Kidney tubule cell (primary cell): ENCODE measurements at places on chromosomes 11 and 22.

DNA sequence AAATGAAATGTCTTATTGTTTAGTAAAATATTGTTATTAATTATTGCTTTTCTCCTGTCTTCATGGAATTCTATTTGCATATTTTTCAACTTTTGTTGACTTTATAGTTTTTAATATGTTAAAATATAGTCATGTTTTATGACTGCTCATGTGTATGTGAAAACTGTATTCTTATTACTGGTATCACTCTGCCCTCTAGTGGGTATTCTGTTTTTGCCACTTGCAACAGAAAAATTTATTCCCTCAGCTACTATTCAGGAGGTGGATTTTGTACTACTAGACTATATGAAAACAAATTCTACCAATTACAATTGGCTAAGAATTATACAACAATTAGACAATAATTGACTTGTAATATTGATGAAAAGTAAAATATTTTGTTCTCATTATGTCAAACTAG is 45.0 kb downstream of the OR4C6 start:
- peak; percentile 30 for DNase-seq

DNA sequence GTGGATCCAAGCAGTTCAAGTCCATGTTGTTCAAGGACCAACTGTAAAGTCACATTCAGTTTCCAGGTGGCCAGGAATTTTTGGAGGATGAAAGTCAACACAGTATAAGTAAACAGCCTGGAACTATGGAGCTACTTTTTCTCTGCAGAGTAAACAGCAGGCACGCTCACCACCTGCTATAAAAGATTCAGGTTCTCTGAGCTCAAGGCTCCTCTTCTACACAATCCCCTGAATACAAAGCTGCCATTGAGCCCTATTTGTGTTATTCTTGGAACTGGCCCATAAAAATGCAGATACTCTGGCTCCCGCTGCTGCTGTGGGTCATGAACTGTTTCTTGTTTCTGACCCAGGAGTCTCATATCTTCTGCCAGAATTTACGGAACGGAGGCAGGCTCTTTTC is 56.9 kb upstream of the PRR5 start:
- DNase-seq: no peak

GRCh38 chr22:22203048-22203971 is 41.3 kb upstream of the VPREB1 start:
- no peak for DNase-seq

GRCh38 chr11:77590194-77590782 is 535 bp downstream of the AQP11 start:
- DNase-seq: peak; percentile 70

DNA sequence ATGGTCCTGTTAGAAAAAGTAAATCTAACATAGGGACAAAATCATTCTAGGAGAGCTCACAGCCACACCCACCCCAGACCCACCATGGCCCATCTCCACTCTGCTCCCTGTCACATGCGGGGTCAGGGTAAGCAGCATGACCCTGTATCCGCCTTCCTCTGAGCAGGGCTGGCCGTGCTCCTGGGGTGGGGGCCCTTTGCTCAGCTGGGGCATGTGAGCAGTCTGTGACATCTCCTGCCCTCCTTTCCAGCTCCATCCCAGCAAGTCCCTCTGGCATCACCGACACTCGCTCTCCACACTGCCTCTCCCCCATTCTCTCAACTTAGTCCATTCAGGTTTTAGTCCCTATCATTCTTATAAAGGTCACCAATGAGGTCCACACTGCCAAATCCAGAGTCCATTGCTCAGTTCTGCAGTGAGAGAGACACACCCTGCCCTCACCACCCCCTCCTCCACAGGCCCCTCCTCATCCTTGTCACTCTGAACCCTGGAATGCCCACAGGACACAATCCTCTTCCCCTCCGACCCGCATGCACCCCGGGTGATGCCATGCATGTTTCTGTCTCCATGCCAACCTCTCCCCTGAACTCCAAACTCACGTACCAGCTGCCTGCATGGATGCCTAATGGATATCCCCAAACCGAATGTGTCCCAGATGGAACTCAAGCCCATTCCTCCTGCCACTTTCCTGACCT is 65.1 kb upstream of the PITPNB start:
- DNase-seq: no peak

DNA sequence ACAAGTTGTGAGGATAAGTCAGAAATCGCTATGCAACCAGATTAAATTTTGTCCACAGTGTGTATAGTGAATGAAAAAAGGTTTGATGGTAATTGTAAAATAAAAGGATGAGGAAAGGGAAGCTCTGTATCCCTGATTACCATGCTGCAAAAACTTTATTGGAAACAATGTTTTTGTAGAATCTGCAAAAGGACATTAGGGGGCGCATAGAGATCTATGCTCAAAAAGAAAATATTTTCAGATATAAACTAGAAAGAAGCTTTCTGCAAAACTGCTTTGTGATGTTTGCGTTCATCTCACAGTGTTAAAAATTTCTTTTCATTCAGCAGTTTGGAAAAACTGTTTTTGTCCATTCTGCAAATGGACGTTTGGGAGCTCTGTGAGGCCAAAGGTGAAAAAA is 390.5 kb downstream of the OR4C45 start:
- no peak for DNase-seq

DNA sequence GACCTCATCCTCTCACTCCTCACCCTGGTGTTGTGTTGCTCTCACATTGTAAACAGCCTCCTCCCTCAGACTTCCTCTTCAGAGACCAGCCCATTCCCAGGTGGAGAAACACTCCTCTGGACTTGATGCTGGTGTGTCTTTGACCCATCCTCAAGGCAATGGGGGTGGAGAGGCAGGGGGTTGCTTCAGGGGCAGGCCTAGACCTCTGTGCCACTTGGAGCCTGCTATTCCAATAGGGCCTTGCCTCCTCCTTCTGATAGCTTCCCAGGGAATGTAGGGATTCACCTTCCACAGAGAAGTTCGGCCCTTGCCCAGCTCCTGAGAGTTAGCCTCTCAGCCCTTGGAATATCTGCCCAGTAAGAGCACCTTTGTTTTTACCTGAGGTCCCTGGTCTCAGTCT is 606.6 kb upstream of the CADM1 start:
- no peak for DNase-seq

DNA sequence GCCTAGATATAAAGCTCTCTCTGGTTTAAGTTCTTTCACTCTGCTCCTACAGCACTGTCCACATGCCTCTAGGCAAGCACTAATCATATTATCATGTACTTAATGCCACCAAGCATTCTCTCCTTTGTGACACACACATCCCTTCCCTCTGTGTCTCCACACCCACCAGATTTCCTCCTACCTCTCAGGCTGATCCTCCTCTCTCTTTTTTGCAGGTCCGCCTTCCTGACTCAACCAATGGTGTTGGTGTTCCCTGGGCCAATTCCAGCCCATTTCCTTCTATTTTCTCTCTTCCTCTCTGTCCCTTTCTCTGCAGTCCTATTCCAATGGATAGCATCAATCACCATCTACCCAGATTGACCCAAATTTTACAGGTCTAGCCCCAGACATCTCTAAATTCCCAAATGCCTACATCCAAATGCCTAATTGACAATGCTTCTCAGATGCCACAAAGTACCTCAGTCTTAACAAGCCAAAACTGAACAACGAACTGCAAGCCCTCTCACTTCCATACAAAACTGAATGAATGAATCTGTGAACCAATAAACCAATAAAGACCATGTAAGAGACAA is 504 bp upstream of the ZNF215 start:
- peak; percentile 65 for DNase-seq

- no peak for DNase-seq
Observed at GRCh38 chr11:2783536-2784082, 83.8 kb upstream of the KCNQ1OT1 start.

- DNase-seq: no peak
Observed at GRCh38 chr11:21988477-21988876, 204.4 kb upstream of the ANO5 start.

DNA sequence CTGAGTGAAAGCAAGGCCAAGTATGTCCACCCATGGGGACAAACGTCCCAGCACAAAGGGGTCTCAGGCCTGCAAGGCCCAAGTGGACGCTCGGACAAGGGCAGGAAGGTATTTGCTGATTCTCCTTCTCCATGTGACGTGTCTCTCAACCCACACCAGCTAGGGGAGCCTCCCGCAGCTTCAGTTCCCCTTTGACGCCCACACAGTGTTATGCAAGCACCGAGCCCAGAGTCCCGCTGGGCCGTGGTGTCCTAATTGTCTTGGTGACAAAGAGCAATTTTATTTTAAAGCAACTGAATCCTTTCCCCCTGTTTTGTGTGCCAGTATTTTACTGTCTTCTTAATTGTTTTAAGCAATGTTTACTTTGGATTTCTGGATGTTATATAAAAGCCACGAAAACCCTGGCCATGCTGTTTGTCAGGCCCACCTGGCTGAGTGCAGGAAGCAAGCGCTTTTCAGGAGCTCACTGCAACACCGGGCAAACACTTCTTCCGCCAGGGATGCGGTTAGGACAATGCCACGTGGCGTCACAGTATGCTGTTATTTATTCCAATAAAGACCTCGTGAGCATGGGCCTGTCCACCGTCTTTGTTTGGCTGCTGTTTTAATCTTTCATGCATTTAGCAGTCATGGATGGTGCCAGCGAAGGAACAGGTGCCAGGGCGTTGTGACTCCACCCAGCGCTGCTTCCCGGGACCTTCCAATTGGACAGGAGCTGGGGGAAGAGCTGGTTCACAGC is 8.2 kb upstream of the PARVG start:
- no peak for DNase-seq

DNA sequence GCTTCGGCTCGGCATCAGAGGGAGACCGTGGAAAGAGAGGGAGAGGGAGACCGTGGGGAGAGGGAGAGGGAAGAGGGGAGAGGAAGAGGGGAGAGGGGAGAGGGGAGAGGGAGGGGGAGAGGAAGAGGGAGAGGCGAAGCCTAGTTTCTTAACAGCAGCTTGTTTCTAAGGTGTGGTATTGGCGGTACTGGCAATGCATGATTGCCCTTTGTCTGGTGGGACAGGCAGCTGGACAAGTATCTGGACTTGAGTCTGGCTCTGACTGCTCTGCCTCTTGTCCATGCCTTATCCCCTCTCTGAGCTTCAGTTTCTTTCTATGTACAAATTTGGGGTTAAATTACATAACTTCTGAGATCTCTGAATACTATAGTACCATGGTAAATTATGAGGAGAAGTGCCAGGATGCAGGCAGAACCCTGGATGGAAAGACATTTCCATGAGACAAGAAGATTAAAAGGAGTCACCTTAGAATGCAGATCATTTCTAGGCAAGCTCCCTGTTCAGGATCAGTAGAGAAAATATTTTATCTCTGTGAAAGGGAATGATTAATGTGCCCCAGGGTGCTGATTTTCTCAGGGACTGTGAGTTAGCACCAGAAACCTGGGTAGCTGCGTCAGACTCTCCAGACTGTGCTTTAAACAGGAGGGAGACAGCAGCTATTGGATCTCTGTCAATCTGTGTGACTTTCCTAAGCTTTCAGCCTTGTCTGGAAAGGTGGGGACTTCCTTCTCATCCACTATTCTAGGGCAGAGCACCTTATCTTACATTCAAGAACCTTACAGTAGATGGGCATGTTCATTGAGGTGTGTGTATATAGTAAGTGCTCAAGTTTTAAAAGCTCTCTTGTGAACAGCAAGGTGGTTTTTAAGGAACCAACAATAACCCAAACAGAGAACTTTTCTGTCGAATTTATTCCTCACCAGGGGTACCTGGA is 31.9 kb upstream of the CCDC90B start:
- DNase-seq: no peak

GRCh38 chr11:69377953-69378302 is 84.0 kb downstream of the MYEOV start:
- DNase-seq: no peak

GRCh38 chr11:36574486-36574885 is 6.7 kb downstream of the RAG1 start:
- peak; percentile 90 for DNase-seq

- DNase-seq: peak; percentile 79
Observed at GRCh38 chr22:29306835-29307595, 565 bp downstream of the GAS2L1 start.

DNA sequence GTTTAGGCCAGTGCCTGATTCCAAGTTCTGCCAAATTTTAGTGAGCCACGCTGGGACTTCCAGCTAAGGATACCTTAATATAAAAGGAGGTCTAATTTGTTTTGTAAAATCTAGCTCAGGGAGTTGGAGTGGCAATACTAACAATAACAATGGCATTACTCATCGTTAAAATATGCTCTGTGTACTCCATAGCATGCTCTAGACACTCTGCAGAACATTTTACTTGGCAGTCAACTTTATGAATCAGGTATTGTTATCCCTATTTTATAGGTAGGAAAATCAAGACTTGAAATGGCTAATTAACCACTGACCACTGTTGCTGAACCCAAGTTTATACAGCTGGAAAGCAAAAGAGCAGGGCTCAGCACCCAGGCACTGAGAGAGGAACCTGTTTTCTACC is 485.0 kb upstream of the KIRREL3 start:
- peak; percentile 52 for DNase-seq

DNA sequence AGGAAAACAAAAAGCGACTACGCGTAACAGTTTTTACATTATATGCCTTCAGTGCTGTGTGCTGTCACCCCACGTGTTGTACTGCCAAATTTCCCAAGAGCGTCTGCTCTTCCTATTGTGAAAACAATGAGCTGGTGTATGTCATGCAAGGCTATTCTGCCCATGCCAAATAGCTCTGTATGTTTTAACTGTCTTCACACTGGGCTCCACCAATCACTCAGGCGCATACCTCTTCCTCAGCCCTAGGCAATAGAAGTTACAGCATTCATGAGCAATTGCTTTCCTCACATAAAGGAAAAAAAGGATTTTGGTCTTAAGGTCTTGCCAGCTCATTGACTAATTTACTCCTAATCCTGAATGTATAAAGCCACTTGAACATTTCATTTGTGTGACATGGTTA is 606.8 kb downstream of the NTM start:
- peak; percentile 72 for DNase-seq

DNA sequence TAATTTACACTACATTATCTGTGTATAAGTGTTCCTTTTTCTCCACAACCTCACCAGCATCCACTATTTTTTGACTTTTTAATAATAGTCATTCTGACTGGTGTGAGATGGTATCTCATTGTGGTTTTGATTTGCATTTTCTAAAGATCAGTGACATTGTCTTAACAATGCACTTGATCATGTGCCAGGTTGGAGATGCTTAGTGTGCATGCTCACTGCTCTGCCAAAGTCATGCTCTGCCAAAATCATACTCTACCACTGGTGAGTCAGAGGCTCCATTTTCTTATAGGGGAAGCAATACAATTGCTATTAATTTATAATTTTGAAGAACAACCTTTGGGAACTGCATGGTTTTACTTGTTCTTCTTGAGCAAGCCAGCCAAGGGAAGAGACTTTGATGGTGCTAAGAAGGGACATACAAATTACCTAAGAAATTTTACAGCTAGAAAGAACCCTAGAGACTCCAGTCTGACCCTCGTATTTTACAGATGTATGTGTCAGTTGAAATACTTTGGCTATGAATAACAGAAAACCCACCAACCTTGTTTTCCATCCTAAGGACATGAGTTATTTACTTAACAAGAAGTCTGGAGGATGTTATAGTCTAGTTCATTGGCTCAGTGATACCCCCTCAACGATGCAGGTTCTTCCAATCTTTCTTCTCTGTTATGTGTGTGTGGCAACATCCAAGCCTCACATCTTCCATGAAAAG is 368.9 kb downstream of the DDX10 start:
- DNase-seq: peak; percentile 80

GRCh38 chr11:61107888-61108287 is 5.6 kb downstream of the CD5 start:
- no peak for DNase-seq

- no peak for DNase-seq
Observed at GRCh38 chr11:71184421-71185210, 67.8 kb downstream of the SHANK2 start.
